ENCODE measurements at places on chromosomes 2 and 18. TPM values are rescaled to one million over a fixed set of nuclear protein-coding genes. Genes with fewer than 3 reads are reported as not detected.

Gene UGT1A1
- not detected for total RNA-seq

Gene SKOR2
- not detected for total RNA-seq

Gene SLC16A14
- not detected for total RNA-seq

Gene SMYD1
- total RNA-seq: not detected

Gene ANKRD62
- total RNA-seq: 0.44 TPM

Gene TEX44
- not detected for total RNA-seq

Gene GAD1
- total RNA-seq: 15.7 TPM

Gene MARCO
- total RNA-seq: 0.31 TPM

Gene MC5R
- total RNA-seq: not detected

Gene DYNAP
- not detected for total RNA-seq

Gene FOXD4L1
- 0.20 TPM for total RNA-seq

Gene CTNNA2
- total RNA-seq: 0.40 TPM

Gene CCDC102B
- total RNA-seq: 0.69 TPM

Gene RAX
- not detected for total RNA-seq
